ENCODE measurements at places on chromosomes 11 and 22.

DNA sequence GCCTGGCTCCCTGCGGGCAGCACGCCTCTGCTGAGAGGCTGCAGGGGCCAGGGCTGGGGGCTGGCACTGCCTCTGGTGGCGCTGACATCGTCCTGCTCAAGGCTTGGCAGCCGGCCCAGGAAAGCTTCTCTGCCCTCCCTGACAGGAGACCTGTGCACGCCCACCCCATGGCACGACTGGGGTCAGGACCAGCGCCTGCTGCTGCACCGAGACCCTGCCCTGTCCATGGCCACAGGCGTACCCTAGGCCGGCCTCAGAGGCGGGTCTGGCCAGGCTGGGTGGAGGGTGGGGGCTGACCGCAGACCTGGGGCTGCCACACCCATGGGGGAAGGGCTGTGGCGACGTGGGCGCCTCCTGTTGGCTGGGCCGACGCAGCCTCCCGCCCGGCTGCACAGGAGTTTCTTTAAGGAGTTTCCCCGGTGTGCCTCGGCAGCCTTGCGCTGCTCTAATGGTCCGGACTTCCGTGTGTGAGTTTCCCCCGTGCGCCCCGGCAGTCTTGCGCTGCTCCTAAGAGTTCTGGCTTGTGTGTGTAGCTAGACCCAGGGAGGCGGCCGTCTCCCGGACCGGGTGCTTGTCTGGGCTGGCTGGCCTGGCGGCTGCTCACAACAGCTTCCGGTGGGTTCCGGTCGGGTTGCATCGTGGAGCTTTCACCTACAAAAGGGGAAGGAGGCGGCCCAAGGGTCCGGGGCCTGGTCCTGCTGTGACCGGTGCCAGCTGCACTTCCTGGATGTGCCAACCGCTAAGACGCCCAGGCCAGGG is 4.6 kb downstream of the TRABD start:
- no peaks in the 10 kb centered on the region for H3K27me3 ChIP-seq
- peak; percentile 85 for DNase-seq
- H3K4me1 ChIP-seq: peaks cover 81% of the 10 kb centered on the region
- peaks cover 13% of the 10 kb centered on the region for H3K36me3 ChIP-seq

- no peaks in the 10 kb centered on the region for H3K4me1 ChIP-seq
- peaks cover 15% of the 10 kb centered on the region for H3K27me3 ChIP-seq
- H3K27ac ChIP-seq: no peak overlapping the region
- no peaks in the 10 kb centered on the region for H3K36me3 ChIP-seq
- no peak overlapping the region for H3K4me3 ChIP-seq
- no peak for DNase-seq
Measured at GRCh38 chr22:44807232-44807631, 54.9 kb downstream of the ARHGAP8 start.

- no peak for DNase-seq
- no peaks in the 10 kb centered on the region for H3K36me3 ChIP-seq
- H3K27ac ChIP-seq: no peak overlapping the region
- no peak overlapping the region for H3K4me3 ChIP-seq
Measured at GRCh38 chr11:114080219-114080618, 20.7 kb downstream of the ZBTB16 start.

GRCh38 chr22:30591191-30591587 is 521 bp downstream of the PES1 start:
- DNase-seq: no peak
- no peaks in the 10 kb centered on the region for H3K4me1 ChIP-seq
- no peak overlapping the region for H3K4me3 ChIP-seq
- H3K27me3 ChIP-seq: peaks cover 1% of the 10 kb centered on the region

DNA sequence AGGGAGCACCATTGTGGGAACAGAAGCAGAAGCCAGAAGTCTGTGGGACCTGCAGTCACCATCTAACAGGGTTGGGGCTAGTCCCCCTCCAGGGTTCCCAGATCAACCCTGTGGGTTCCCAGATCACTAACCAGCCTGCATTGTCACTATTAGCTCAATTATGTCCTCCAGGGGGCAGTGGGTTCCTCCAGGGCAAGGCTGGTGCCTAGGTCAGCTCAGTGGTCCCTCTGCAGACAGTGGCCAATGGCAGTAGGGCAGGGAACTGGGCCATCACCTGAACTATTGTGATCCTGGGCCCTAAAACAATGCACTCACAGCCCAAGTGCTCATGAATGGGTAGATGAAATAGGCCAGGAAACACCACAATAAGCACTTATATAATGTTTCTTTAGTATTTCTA is 18.8 kb upstream of the PRSS23 start:
- no peak overlapping the region for H3K27ac ChIP-seq
- H3K4me3 ChIP-seq: no peak overlapping the region
- no peaks in the 10 kb centered on the region for H3K4me1 ChIP-seq
- peaks cover 5% of the 10 kb centered on the region for H3K27me3 ChIP-seq

- peaks cover 31% of the 10 kb centered on the region for H3K27me3 ChIP-seq
- H3K4me3 ChIP-seq: no peak overlapping the region
- no peaks in the 10 kb centered on the region for H3K36me3 ChIP-seq
- no peak overlapping the region for H3K27ac ChIP-seq
- no peak for DNase-seq
- no peaks in the 10 kb centered on the region for H3K4me1 ChIP-seq
Measured at GRCh38 chr11:10382518-10382917, 72.5 kb upstream of the AMPD3 start.

DNA sequence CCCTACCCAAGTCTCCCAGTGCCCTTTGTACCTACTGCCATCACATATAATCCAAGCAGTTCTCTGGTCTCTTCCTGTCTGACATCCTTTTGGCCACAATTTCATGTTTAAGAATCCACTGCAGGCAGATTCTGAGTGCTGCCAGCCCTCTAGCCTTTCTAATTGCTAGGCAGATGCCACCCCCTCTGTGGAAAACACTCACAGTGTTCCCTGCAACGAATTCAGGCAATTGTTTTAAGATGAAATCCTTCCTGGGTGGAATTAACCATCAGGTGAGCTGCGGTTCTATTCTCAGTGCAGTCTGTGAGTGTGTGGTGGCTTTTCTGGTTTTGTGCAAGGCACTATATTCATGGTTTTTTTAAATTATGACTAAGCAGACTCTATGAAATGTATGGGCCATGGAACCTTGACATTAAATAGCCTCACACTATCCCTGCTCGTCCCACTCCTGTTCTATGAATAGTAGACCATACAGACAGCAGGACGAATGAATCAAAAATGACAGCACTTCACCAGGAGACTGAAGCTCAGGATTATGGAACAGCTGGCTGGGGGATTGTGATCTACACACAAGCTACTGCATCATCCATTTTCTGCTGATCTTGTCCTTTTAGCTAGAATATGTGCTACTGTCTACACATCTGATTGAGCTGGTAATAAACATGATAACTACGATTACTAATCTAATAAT is 29.8 kb upstream of the BMAL1 start:
- H3K4me1 ChIP-seq: no peaks in the 10 kb centered on the region
- H3K27me3 ChIP-seq: peaks cover 21% of the 10 kb centered on the region
- no peak overlapping the region for H3K27ac ChIP-seq
- no peak for DNase-seq

- H3K4me1 ChIP-seq: no peaks in the 10 kb centered on the region
- H3K27ac ChIP-seq: no peak overlapping the region
- DNase-seq: no peak
- H3K27me3 ChIP-seq: no peaks in the 10 kb centered on the region
- no peaks in the 10 kb centered on the region for H3K36me3 ChIP-seq
Measured at GRCh38 chr11:79276736-79277325, 164.0 kb downstream of the TENM4 start.

DNA sequence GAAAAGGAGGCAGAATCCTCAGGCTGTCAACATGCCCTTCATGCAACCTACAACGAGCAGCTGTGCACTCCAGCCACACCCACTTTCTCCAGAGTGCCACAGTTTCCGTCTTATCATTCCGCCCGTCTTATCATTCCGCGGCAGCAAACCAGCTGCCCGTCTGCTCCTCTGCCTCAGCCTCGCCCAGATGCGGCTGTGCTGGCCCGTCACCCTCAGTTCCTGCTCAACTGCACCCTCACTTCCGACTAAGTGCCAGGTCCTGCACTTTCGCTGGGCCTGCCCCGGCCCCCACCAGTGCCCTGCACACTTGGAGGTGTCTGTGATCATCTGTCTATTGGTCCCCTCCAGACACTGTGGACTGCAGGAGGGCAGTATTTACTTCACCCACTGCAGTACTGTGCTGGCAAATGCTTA is 43.7 kb downstream of the MICAL3 start:
- peak overlapping the region; percentile 68 for H3K4me3 ChIP-seq
- no peak for DNase-seq
- H3K27ac ChIP-seq: peak overlapping the region; percentile 76
- peaks cover 84% of the 10 kb centered on the region for H3K4me1 ChIP-seq
- H3K27me3 ChIP-seq: no peaks in the 10 kb centered on the region
- H3K36me3 ChIP-seq: peaks cover 20% of the 10 kb centered on the region

DNA sequence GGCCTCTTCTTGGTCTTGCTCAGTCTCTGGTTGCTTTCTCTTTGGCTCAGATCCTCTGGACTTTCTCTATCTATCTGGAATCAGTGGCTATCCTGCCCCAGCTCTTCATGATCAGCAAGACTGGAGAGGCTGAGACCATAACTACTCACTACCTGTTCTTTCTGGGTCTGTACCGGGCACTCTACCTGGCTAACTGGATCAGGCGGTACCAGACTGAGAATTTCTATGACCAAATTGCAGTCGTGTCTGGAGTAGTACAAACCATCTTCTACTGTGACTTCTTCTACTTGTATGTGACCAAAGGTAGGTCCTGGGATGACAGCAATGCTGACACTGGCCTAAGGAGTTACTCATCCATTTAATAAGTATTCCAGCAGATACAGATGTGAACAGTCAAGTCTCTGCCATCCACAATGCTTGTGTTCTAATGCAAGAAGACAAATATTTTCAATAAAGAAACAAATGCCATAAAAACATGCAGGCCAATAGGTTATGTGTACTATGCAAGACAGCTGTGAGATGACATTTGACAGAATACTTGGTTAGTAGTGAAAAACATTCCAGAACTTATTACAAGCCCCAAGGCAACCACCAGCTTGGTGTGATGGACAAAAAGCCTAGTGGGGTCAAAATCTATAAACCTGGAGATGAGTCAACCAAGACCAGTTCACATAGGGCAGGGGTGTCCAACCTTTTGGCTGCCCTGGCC is 13.4 kb downstream of the KDELR3 start:
- no peaks in the 10 kb centered on the region for H3K27me3 ChIP-seq
- no peak overlapping the region for H3K4me3 ChIP-seq
- H3K27ac ChIP-seq: no peak overlapping the region
- H3K36me3 ChIP-seq: peaks cover 56% of the 10 kb centered on the region

DNA sequence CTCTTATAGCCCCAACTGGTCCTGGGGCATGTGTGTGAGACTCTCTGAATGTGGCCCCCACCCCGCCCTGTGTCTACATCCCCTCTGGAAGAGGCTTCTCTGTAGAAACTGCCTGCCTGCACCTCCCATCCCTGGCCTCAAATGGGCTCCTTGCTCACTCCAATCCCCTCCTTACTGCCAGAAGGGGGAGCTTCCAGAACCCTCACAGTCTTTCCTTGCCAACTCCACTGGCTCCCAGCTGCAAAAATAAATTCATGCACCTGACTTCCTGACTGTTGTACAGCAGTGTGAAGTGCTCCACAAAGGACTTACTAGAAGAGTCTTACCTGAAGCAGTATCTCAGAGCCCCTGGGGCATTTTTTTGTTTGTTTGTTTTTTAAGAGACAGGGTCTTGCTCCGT is 15.2 kb upstream of the SERPIND1 start:
- no peaks in the 10 kb centered on the region for H3K4me1 ChIP-seq
- no peak overlapping the region for H3K27ac ChIP-seq
- no peaks in the 10 kb centered on the region for H3K27me3 ChIP-seq
- DNase-seq: no peak
- peaks cover 54% of the 10 kb centered on the region for H3K36me3 ChIP-seq
- H3K4me3 ChIP-seq: no peak overlapping the region

DNA sequence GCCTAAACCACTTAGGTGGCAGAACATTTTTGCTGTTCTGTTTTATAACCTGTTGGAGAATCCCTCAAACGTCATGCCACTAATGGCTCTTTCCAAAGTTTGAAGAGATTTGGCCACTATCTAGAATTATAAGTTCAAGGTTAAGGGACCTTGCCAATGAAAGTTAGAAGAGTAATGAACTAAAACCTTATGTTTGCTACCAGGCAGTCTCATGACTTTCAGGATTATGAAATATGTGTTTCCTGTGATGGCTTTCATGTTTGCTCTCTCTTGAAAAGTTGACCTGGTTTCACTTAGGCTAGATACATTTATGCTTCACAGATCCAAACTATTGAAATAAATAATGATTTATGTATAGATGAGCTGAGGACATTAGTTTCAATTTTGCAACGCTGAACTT is 340.0 kb downstream of the LRRC4C start:
- no peak overlapping the region for H3K4me3 ChIP-seq
- H3K27me3 ChIP-seq: no peaks in the 10 kb centered on the region
- no peaks in the 10 kb centered on the region for H3K36me3 ChIP-seq
- H3K4me1 ChIP-seq: no peaks in the 10 kb centered on the region
- DNase-seq: no peak

DNA sequence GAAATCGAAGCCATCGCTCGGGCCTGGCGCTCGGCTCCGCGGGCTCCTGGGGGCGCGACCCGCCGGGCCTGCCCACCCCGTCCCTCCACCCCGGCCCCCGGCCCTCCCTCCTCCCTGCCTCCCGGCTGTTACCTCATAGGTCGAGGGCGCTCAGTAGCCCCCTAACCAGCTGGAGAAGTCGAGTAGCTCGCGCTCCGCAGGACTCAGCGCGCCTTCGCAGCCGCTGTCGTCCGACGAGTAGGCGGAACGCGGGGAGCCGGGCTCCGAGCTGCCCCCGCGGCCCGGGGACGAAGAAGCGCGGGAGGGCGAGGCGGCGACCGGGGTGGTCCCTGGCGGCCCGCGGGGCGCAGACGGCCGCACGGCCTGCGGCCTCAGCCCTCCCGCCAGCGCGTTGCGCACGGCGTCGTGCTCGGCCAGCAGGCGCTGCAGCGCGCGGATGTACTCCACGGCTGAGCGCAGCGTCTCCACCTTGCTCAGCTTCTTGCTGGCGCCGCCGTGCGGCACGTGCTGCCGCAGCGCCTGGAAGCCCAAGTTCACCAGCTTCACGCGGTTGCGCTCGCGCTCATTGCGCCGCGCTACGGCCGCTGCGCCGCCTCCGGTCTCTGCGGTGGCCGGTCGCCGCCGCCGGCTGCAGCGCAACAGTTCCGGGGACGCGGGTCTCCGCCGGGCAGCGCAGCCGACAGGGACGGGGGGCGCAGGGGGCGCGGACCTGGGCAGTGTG is 627 bp downstream of the ASCL2 start:
- peak; percentile 55 for DNase-seq
- H3K4me3 ChIP-seq: peak overlapping the region; percentile 70
- H3K27ac ChIP-seq: peak overlapping the region; percentile 74
- no peaks in the 10 kb centered on the region for H3K36me3 ChIP-seq
